ENCODE measurements at places on chromosomes 5 and 9. TPM values are rescaled to one million over a fixed set of nuclear protein-coding genes. Genes with fewer than 3 reads are reported as not detected.
A peak's percentile ranks its signal among the peaks of the same experiment; 100 is the strongest.

GRCh38 chr5:7876867-7877266 is 7.9 kb downstream of the MTRR start:
- DNase-seq = peak; percentile 75

DNA sequence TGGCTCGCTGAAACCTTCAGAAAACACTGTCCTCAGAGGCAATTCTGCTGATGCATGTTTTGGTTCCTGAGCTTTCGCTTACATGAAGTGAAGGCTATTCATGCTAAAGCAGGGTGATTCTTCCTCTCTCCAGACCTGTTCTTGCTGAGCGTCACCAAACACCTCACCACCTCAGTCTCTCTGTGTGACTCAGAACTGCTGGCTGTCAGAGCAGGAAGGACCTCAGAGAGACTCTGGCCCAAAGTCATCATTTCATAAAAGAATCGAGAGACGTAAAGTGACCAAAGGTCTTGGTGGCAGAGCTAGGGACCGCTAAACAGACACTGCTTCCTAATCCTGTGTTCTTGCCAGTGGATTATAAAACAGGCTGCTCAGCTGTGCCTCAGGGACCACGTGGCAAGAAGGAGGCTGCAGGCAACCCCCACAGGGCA is 73.8 kb downstream of the LHFPL2 start:
- DNase-seq = peak; percentile 68

- peak; percentile 24 for DNase-seq
These were observed 89.6 kb downstream of the RIC1 start for GRCh38 chr9:5718296-5719032.

DNA sequence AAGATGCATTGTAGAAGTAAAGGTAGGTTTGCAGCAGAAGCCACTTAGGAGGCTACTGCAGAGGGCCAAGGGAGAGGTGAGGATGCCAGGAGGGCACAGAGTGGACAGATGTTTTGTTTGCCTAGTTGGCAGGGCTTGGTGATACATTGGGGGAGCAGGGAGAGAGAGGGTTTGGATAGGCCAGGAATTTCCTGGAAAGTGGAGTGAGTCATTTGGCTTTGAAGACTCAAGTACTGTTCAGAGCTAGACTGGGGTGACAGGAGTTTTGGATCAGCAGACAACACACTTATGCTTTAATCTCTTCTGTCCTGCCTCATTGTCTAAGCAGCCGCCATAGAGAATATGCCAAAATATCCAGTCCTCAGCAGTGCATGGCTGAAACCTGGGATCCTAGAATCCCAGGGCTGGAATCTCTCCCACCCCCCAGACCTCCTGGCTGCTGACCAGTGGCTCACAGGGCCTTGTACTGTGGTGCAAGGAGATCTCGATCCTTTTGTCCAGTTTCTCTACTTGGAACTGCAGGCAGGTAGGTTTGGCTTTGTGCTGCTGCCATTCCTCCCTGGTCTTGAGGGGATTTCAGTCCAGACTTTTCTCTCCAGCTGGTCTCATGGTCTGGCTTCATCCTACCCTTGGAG is 11.0 kb downstream of the TMEM268 start:
- peak; percentile 84 for DNase-seq

- DNase-seq = peak; percentile 52
These were observed 56.8 kb downstream of the FGF10 start for GRCh38 chr5:44332285-44332971.

GRCh38 chr5:1096838-1097237 is 15.0 kb downstream of the SLC12A7 start:
- DNase-seq = no peak

- no peak for DNase-seq
These were observed 8.7 kb upstream of the ELL2 start for GRCh38 chr5:95970359-95970704.

- DNase-seq = no peak
These were observed 27.2 kb downstream of the GGTA1 start for GRCh38 chr9:121472446-121472845.

- no peak for DNase-seq
These were observed 17.3 kb upstream of the SPTLC1 start for GRCh38 chr9:92132501-92132900.

DNA sequence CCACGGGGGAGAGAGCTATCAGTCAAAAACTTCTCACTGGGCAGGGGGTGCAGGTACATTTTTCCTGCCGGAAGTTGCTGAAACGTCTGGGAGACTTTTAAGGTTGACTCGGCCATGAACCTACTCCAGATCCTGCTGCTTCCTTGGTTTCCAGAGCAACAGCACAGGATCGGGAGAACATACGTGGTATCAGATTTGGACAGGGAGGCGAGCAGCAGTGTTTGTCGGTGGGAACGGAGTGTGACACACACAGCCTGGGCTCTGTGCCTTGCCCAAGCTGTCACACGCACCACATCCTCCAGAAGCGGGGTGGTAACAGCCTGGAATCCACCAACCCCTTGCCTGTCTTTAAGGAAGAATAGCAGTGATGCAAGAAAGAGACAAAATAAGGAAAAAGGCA is 276.5 kb downstream of the SLIT3 start:
- no peak for DNase-seq

- DNase-seq = no peak
These were observed 6.3 kb upstream of the TDRD7 start for GRCh38 chr9:97405551-97405950.

- no peak for DNase-seq
These were observed 31.1 kb downstream of the PGGT1B start for GRCh38 chr5:115231598-115231997.

DNA sequence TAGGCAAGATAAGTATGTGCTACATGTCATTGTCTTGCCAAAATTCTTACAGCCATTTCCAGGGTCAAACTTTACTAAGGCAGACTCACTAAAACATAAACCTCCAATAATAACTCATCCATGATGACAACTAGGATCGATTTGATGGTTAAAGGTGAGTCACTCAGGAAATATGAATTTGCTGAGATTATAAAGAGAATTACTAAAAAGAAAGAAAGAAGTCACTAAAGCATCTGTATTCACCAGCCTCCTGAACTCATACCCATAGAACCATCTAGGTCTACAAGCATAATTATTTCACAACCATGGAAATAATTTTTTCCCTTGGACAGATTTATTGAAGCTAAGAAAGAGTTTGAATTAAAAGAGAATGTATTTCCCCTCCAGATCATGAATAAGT is 258.6 kb downstream of the TLE1 start:
- DNase-seq = peak; percentile 72

DNA sequence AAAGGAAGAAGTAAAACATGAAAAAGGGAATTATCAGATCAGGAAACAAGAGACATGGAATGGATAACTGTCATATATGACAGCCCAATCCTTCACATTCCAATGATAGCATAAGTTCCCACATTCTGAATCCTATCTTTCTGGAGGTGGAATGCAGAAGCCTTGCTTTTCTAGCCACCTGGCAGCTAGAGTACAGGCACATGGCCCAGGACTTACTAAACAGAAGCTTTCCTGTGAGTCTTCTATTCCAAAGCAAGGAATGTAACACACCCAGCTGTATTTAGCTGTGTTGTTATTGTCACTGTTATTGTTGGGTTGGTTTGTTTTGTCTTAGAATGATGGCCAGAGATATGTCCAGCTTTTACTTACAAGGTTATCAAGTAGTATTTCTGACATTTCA is 780.5 kb upstream of the ZNF608 start:
- peak; percentile 4 for DNase-seq

ARL14EPL gene
- total RNA-seq = not detected

MAMDC4 gene
- total RNA-seq = 0.28 TPM

LCN1 gene
- total RNA-seq = not detected

TSSK1B gene
- under 0.01 TPM for total RNA-seq
